ENCODE measurements at places on chromosomes 2 and 18.
A peak's percentile ranks its signal among the peaks of the same experiment; 100 is the strongest.

DNA sequence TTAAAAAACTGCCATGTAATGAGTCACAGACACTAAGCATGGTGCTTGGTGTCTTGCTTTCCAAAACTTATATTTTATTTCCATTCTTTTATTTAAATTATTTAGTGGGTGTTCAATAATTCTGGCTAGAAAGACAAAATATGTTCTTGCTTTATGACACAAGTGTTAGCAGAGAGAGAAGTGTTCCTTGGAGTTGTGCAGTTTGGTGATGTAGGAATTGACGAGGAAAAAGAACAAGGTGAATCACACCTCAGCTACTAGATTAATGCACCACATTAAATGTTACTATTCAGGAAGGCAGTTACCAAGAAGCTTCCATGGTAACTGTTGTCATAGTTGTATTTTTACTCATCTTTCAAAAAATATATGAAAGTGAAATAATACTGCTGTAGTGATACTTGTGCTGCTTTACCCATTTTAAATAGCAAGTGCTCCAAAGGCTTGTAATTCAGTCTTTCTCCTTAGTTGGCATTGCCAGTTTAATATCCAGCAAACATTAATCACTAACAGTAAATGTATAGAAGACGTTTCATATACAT is 28.3 kb downstream of the ADAM23 start:
- DNase-seq, result no peak

DNA sequence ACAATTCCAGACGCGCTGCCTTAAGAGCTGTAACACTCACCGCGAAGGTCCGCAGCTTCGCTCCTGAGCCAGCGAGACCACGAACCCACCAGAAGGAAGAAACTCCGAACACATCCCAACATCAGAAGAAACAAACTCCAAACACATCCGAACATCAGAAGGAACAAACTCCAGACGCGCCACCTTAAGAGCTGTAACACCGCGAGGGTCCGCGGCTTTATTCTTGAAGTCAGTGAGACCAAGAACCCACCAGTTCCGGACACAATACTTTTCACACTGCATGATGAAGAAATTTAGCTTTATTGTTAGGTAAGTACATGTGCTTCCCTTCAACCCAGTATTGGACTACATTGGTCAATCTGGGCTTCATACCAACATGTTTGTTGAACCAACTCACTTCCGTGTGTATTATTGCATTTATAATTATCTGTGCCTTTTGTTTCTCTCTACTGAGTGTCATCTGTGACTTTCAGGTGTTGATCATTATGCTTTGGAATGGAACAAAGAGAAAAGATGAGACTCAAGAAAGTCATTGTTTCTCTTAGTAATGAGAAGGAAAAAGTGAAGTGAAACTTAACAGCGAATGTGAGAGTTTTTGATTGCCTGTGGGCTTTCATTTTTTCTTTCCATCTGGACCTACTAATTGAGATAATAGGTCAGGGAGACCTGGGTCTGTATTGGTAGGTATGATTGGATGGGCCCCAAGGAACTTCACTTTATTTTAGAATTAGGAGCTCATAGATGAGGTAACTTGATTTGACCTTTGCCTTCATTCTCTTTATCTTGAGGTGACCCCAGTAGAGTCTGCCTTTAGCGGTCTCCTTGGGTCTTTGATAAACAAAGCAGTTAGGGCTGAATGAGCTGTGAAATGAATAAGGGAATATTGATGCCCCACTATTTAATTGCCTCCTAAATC is 76.1 kb upstream of the CAVIN2 start:
- no peak for DNase-seq

DNA sequence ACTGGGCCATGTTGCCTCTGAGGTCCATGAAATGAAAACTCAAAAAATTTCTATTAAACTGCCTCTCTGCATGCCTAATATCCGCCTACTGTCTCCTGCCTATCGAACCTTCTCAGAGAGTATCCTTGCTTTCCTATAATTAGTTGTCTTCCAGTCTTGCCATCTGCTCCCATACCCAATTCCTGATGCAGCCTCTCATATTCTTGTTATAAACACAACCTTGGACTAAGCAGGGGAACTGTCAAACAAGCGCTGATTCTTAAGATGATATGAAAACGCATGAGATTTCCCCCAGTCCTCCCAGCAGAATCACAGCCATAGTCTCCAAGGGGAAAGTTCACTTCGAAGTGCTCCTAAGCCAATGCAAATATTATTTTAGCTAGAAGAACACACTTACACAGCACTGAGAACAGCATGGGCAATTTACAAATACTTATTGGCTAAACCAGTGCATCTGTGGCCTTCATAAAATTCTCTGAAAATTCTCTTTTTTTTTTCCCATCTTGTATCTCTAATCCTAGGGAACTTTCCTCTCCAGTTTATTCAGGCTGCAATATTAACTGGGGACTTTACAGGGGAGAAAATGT is 471.6 kb downstream of the MBD2 start:
- no peak for DNase-seq

- DNase-seq, result no peak
These were observed 66.7 kb upstream of the LPIN2 start for GRCh38 chr18:3079653-3080052.

- peak; percentile 15 for DNase-seq
These were observed 54.1 kb upstream of the MEX3C start for GRCh38 chr18:51251625-51252024.

DNA sequence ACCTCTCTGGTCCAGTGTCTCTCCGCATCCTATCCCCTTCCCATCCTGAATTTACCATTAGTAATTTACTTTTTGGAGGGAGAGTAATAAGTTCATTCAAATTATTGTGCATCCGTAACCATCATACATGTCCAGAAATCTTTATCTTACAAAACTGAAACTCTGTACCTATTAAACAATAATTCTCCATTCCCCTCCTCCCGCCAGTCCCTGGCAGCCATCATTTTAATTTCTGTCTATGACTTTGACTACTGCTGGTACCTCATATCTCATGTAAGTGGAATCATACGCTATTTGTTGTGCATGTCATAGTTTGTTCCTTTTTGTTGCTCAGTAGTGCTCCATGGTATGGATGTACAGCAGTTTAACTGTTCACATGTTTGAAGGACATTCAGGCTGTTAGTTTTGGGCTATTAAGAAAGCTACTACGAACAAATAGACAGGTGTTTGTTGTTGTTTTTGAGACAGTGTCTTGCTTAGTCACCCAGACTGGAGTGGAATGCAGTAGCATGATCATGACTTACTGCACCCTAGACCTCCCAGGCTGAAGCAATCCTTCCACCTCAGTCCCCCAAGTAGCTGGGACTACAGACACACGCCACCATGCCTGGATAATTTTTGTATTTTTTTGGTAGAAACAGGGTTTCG is 2.0 kb downstream of the LIMS1 start:
- DNase-seq, result no peak

DNA sequence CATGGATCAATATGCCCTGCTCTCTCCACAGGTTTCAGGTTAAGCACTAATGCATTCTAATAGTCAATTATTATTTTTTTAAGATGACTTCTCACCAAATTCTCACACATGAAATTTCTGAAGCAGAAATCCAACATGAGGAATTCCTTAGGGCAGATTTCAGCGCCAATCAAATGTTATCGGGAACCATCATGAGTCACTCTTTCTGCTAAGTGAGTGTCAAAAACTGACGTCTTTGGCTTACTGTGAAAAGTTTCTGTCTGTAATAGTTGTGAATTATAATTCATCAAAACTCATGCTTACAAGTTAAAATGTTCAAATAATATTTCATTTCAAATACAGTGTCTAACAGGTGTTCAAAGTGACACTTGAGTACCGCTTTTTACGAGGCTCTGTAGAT is 1038.6 kb downstream of the SOCS6 start:
- no peak for DNase-seq

GRCh38 chr2:127465258-127465657 is 47.0 kb downstream of the PROC start:
- no peak for DNase-seq

GRCh38 chr2:42918041-42918440 is 125.7 kb upstream of the HAAO start:
- DNase-seq, result no peak

- no peak for DNase-seq
These were observed 86.6 kb downstream of the ITGB1BP1 start for GRCh38 chr2:9336576-9337314.

GRCh38 chr2:43178602-43179542 is 47.5 kb downstream of the ZFP36L2 start:
- DNase-seq, result no peak

DNA sequence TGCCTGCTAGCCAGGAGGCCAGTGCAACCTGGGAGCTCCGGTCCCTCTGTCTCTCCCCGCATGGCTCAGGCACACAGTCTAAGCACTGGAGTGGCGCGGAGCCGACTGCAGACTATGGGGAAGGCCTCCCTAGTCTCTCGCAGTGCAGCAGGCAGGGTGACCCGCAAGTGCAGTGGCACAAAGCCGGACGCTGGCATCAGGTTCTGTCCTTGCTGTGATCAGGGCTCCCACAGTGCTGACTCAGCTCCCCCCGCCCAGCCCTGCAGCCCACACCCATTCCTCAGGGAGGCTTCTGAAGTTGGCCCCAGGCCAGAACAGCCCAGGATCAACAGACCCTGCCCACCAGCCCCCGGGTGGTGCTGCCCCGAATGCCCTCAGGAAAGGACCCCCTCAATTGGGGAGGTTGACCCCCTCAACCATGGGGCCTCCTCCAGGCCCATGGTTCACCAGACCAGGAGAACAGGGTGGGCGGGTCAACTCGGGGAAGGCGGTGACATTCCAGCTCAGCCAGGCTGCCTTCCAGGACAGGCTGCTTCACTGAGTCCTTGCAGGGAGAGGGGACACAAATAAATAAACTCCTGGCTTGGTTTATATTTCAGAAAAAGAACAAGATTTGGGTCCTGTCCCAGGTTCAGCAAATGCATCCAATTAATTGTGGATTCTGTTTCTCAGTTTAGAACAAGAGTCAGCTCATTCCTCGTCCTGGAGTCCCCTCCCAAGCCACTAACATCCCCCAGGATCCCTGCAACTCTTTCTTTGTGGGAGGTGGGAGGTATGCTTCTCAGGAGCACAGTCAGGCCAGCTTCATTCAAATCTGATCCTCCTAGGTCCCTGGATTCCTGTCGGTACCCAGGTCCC is 12.2 kb downstream of the BIN1 start:
- no peak for DNase-seq

DNA sequence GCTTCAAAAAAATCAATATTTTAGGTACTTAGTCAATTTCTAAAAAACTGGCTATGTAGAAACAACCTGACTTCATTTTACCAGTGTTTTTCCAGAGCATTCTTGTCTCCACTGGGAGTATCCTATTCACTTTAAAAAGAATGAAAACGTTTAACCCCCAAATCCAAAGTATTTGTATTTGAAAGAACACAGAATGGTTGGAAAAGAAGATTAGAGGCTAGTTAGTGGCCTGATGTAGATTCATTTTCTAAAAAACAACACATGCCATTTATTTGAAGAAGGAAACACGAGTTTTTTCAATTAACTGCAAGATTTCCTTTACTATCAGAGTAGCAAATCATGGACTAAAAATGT is 74.6 kb downstream of the PLEKHM3 start:
- no peak for DNase-seq

GRCh38 chr18:36301884-36302283 is 4.4 kb downstream of the FHOD3 start:
- DNase-seq, result no peak

DNA sequence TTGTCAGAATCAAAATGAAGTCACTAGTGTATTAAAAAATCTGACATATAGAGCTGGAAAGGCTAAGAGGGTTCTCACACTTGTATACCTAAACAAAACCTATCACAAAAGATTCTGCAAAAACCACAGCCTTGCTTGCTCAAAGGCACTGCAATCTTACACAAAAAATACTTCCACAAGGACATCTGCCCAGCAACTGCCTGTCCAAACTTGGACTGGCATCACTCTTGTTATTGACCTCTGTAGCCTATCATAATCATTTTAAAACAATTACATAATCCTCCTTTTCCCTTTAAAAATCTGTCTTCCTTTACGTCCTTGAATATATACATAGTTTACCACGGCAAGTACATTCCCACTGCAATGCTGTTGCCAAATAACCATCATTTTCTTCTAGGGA is 19.9 kb downstream of the CHMP3 start:
- no peak for DNase-seq

DNA sequence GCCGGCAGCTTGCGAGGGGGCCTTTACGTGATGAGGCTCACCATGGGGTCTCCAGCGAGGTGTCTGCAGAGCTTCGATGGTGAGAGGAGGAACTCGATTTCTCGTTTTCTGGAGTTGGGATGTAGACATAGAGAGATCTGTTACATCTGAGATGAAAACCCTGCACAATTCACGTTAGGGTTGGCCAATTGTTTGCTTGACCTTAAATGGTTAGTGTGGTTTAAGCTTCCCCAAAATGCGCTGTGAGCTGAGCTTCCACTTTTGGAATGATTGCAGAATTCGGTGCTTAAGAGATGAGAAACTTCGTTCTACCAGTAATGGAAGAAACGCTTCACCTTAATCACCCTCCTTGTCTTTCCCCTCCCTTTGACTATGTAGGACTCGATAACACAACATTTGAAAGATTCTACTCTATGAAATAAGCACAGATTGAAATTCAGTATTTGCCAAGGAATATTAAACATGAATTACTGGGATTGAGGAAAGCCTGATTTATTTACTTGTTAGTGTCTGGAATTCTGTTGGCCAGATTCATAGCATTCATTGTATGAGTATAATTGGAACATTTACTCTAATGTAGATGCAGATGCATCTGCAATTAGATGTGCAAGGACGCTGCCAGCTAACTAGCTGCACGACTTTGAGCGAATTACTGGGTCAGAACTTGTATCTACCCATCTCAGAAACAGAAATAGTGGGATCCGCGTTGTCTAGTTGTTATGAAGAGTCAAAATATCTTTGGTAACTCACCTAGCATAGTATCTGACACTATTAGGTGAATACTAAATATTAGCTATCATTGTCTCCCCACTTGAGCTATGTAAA is 1.6 kb upstream of the KLF7 start:
- DNase-seq, result no peak

GRCh38 chr2:15316370-15316814 is 244.7 kb downstream of the NBAS start:
- no peak for DNase-seq

DNA sequence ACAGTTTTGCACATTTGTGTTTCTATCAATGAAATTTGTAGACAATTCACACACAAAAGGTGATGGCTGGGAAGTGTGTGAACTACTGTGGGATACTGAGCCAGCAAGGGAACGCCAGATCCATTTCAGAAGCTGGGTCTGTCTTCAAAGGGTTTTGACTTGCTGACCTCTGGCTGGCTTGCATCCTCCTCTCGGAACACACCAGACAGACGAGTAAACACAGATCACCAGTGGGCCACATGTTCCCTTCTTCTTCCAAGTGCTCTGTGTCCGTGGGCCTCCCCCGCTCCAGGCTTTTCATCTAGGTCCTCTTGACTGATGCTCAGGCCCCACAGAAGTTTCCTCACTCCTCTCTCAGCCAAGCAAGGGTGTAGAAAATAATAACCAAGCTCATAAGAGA is 122.2 kb upstream of the OSR1 start:
- DNase-seq, result no peak

DNA sequence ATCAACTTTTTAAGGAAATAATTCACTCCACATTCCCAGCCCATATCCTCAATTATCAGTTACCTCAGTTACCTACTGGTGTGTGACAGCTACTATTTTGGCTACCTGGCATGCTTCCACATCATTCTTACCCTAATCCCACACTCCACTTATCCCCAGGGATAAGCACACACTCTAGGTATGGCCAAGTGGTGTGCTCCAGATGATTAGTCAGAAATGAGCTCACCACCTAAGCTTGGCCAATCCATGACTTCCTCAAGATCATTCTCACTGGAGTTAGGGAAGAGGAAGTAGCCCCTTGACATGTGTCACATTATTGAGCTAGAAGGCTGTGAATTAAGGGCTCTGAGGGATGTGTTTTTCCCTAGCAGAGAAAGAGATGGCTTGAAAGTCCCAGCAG is 20.9 kb upstream of the SMAD4 start:
- DNase-seq, result no peak
